RWPE2 (cell line): ENCODE measurements at places on chromosomes 7 and 10.

- no peak for DNase-seq
Observed at GRCh38 chr7:143882020-143882603, 19.9 kb downstream of the TCAF1 start.

GRCh38 chr10:124827474-124827873, 25.9 kb downstream of the ABRAXAS2 start:
- DNase-seq: no peak

DNA sequence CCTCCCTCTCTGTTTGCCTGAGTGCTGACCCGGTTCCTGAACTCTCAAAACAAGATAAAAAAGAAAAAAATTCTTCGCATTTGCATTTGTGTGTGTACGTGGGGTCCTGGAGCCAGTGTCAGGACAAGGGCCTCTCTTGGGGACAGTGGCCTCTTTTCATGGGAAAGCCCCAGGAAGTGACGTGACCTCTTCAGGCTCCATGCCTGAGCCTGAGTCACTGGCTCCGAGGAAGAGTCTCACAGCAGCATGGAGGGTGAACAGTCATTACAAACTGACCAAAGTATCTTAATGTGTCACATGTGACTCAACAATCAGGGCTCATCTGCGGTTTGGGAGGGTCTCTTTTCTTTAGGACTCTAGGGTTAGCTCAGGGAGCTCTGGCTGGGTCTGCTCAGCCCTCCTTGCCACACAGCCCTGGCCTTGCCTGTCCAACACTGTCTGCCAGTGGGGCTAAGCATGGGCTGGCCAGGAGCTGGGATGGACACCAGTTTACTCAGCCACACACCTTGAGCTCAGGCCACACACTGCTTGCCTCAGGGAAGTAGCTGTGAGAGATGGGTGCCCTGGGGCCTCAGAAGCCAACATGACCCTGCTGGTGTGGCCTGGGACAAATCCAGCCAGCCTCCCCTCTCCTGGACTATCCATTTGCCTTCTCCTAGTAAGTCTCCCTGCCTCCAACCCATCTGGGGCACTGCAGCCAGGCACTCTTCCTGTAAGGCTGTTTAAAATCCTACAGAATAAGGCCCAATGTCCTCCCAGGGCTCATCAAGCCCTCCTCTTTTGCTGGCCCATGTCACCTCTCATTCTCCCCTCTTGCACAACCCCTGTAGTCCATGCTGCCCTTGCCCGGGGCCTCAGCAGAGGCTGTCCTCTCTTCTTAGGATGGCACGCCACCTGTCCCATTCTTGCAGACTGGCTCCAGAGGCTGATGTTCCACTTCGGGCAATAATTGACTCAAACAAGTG, 10.5 kb downstream of the TMEM273 start:
- no peak for DNase-seq

DNA sequence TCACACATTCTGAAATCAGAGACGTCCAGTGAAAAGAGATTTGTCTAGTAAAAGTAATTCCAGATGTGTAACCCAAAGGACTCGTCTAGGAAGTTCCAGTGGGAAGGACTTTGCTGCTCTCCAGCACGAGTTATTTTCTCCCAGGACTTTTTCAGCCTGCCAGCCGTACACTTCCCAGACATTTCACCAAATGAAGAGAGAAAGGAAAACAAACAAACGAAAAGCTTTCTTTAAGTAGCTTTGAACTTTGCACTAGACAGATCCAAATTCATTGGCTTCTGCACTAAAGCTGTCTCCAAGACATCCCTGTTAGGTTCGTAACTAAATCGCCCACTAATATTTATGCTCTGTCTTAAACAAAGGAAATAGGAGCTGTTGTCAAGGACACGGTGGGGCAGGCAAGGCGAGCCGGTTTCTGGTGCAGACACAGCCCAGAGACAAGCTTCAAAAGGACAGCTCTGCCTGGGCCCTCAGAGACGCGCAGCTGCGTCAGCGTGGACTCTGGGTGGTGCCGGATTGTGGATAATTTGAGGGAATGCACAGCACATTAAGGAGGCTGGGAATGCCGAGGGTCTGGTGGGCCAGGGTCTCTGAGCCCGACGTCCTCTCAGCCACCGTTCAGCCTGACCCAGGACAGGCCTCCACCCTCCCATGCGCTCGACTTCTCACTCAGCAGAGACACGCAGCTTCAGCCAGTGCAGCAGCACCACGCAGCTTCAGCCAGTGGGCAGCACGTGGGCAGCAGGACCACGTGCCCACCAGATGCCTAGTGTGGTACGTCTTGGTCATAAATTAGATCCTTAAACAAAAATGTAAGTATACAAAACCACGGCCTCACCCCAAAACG, 64.1 kb upstream of the INSIG1 start:
- DNase-seq: no peak

DNA sequence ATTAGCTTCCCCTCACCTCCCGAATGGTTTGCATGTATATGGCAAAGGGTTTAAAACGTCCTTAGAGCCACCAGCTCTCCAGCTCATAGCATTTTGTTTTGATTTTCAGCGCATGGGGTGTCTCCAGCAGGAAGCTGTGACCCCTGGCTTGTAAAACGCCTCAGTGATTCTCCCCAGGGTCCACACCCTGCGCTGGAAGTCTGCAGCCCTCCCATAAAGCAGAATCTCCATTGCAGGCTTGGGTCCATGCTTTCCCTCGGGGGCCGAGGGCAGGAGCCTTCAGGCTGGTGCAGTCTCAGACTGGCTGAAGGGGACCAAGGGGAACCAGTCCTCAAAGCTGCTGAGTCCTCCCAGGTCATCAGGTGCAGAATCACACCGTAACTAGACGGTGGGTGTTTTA, 109.7 kb downstream of the VIPR2 start:
- no peak for DNase-seq

DNA sequence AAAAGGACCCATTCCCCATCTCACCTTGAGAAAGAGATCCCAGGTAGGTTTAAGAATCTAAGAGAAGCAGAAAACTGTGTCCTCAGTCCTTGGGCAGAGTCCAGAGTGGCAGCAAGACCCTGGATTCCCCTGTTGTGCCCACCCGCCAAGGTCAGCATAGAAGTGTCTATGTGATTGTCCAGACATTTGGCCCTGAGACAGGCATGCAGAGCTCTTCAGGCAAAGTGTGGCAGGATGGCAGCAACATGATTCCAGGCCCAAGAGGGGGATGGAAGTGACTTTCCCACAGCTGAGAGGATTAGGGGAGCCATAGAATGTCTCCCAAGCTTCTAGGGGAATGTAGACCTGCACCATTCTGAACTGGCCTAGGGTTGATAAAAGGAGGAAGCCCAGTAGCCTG, 39.1 kb upstream of the OPALIN start:
- DNase-seq: no peak

- no peak for DNase-seq
Observed at GRCh38 chr7:16409777-16410176, 11.6 kb downstream of the CRPPA start.

- DNase-seq: no peak
Observed at GRCh38 chr10:11338160-11338844, 273.1 kb downstream of the USP6NL start.

- no peak for DNase-seq
Observed at GRCh38 chr10:97062456-97062855, 123.3 kb downstream of the SLIT1 start.
